ENCODE measurements at places on chromosomes 1 and 21.

DNA sequence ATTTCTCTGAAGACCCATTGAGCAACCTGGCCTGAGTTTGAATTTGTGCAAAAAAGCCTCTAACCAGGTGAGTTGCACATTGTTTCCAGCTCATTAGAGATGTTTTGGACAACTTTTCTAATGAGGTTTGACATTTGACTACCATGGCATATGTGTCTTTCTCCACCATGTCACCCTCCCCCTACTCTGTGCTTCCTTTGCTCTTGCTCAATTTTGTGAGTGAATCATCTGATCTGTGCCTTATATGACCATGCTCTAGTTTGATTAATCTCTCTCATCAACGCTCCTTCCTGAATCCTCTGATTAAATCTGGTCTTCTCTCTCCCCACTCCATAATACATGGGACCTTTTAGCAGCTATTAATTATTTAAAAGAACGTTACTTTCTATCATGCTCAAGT, 144.8 kb upstream of the SAMSN1 start:
- DNase-seq: no peak

DNA sequence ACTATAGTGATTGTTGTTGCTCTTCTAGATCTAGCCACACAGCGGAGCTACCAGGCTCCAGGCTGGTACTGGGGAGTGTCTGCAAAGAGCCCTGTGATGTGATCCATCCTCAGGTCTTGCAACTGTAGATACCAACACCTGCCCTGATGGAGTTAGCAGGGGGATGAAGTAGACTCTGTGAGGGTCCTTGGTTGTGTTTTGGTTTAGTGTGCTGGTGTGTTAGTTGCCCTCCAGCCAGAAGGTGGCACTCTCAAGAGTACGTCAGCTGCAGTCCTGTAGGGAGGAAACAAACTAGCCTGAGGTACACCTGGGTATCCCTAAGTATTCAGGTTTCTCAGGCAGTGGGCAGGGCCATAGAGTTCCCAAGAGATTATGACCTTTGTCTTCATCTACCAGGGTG, 81.2 kb upstream of the TMPRSS2 start:
- no peak for DNase-seq

GRCh38 chr21:14321042-14321441, 61.9 kb downstream of the HSPA13 start:
- peak; percentile 23 for DNase-seq

- DNase-seq: no peak
These were observed 37.8 kb downstream of the MAB21L3 start for GRCh38 chr1:116148967-116149366.

GRCh38 chr21:22898051-22898665, 1899.9 kb downstream of the NCAM2 start:
- DNase-seq: no peak

DNA sequence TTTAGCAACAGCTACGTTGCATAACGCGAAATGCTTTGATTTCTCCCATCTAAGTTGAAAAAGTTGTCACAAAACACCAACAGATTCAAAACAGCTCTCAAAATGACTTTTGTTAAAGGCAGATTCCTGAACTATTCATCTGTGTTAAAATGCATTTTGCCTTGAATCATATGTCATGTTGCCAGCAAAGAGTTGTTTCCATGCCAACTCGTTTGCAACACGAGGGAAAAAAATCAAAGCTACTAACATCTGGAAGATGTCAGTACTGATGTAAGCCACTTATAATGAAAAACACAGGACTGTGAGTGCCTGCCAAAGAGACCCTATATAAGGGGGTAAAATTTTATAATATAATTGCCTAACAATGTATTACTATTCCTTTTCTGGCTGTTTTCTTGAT, 182.7 kb upstream of the PTBP2 start:
- peak; percentile 87 for DNase-seq

DNA sequence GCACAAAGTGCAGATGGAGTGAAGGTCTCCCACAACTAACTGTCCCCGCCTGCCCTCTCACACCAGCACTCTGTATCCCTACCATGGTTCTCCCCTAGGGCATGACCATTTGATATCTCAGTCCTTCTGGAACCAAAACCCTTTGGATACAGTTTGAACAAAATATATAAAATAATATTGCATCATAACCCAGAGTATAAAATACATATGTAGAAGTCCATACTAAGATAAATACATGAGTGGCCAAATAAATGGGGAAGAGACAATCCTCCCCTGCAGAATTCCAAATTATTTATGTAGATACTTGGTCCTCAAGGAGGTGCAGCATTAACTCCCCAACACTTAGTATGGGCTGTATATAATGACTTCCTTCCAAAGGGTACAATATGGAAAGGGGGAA, 207.4 kb downstream of the RRAGC start:
- no peak for DNase-seq

DNA sequence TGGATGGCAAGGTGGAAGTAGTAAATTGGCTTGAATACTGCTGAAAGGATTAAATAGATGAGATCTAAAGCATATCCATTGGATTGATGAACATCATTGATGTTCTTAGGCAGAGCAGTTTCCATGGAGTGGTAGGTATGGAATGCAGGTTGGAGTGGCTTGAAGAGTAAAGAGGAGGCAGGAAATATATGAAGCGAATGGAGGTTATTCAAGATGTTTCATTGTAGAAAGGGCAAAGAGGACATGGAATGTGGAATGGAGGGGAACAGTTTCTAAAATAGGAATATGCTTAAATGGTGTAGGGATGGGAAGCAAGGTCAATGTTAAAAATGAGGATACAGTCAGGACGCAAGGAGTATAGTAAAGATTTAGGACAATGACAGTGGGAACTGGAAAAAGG, 6.1 kb downstream of the OSBPL9 start:
- DNase-seq: no peak

- DNase-seq: peak; percentile 63
These were observed 18.3 kb downstream of the PPT1 start for GRCh38 chr1:40078512-40079333.

DNA sequence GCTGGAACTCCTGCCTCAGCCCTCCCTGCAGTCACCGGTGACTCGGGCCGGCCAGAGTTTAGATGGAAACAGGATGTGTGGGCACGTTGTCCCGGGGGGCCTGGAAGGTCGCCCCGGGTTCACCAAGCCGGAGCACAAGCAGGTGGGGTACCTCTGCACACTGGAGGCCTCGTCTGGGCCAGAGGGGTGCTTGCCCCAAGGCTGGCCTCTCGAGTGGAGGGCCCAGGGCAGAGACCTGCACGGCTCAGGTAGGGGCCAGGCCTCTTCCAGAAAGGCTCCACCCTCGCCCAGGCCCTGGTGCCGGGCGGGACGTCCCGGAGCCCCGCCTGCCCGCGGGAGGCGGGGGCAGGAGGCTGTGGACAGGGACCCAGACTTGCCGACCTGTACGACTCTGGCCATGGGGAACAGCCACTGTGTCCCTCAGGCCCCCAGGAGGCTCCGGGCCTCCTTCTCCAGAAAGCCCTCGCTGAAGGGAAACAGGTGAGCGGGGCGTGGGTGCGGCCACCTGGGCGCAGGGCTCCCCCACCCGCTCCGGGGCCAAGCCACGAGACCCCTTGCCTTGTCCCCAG, at the start of gene PLEKHN1:
Gene PLEKHN1, plus strand, starts transcription at position 348 of the 569 bp plus-strand sequence. Its CDS starts 50 bp downstream, at position 398.
- peak; percentile 64 for DNase-seq

- no peak for DNase-seq
These were observed 195.3 kb downstream of the ZBTB18 start for GRCh38 chr1:244246334-244246733.

GRCh38 chr21:14712121-14712715, 166.1 kb upstream of the SAMSN1 start:
- DNase-seq: peak; percentile 18

DNA sequence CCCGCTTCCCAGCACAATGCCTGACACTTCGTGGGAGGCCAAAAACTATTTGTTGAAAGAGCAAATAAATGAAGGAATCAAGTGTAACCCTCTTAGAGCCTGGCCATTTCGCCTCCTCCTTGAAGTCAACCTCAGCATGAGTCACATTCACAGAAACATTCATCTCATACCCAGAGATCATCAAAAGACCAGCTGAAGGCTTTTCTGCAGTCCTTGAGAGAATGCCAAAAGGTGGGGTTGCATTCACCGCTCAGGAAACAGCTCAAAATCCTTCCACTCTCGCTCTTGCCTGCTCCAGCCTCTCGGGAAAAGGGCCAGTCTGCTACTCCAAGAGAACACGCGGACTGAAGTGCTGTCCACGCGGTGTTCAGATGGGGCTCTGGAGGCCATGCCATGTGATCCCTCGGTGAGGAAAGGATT, 90.0 kb downstream of the VWA5B1 start:
- peak; percentile 97 for DNase-seq

DNA sequence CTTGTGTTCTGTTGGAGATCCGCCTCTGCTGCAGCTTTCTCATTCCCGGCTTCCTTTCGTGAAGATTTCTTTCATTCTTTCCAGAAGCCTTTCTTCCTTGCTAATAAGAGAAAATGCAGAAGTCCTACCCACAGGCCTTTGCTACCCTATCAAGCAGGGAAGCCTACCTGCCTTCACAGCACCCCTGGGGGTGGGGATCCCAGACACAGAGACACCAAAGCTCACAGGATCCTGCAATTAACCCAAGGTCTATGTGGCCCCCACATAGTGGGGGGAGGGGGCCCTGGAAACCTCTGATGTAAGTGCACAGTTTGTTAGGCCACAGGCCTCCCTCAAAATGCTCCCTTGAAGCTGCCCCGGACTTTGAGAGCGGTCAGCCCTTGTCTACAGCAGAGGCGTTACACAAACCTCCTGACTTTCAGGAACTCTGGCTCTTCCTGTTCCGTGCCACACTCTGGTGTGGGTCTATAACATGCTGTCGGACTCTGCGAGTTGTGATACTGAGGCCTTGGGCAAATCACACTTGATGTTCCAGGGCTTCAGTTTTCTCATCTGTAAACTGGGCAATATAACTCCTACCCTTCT, 31.2 kb downstream of the NKAIN1 start:
- DNase-seq: no peak

GRCh38 chr21:44649521-44650100, 3.4 kb downstream of the KRTAP10-11 start:
- DNase-seq: no peak

DNA sequence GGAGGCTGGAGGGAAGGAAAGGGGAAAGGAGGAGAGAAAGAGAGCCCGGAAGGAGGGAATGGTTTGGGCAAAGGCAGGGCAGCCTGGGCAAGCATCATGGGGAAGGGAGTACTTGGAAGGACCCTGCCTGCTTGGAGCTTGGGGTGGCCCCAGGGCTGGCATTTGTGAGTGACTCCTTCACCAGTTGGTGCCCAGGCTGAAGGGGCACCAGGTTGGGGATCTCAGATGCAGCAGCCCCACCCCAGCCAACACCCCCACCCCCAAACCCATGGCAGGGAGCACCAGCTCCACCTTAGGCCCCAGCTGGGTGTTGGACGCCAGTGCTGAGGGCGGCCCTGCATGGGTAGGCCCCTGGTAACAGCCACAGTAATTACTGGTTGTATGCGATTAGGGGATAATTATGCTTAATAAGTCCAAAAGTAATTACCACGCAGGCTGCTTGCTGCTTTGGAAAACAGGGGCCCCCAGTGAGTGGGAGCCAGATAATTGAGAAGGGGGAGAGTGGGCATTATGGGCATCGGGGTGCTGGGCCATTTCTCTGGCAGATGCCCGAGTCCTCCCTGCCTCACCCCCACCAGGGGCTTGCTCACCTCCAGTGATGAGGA, 78.3 kb downstream of the VWA5B1 start:
- DNase-seq: no peak

- DNase-seq: no peak
These were observed 18.4 kb downstream of the H6PD start for GRCh38 chr1:9253004-9253403.

DNA sequence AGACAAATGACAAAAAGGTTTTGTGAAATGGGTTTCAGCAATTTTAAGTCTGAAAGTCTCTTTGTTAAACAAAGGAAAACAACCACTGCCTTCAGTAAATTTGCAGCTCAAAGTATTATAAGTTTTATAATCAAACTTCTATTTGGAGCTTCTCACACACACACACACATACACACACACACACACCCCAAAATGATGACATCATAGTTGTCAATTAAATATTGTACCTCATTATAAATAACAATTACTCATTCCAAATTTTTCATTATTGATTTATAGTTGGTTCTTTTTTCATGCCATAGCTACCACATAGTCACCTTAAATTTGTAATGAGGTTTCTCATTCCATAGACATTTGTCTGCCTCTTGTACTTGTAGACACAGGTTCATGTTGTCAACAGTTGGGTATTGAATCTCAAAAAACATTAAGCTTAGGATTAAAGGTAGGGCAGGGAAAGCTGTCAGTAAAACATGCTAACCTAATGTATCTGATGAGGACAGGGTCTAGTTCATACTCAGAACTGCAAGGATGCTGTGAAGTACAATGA, 2.4 kb upstream of the SERTAD4 start:
- no peak for DNase-seq

DNA sequence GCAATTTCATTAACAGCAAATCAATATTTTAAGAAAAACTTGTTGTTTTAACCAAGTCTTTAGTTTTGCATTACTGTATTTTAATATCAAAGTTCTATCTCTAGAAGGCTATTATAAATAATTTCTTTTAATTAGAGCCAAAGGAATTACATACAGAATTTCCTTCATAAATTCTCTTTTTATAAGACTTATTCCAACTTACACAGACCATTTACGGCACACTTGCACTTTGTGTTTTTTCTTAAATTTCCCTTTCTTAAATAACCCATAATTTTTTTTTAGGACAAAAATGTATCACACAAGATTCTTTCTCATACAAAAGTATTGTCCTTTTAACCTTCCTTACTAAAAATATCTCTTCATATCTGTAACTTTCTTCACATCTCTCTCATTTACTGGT, 458.5 kb upstream of the CHRM3 start:
- DNase-seq: no peak

GRCh38 chr1:197320991-197321531, 53.0 kb downstream of the CRB1 start:
- no peak for DNase-seq

DNA sequence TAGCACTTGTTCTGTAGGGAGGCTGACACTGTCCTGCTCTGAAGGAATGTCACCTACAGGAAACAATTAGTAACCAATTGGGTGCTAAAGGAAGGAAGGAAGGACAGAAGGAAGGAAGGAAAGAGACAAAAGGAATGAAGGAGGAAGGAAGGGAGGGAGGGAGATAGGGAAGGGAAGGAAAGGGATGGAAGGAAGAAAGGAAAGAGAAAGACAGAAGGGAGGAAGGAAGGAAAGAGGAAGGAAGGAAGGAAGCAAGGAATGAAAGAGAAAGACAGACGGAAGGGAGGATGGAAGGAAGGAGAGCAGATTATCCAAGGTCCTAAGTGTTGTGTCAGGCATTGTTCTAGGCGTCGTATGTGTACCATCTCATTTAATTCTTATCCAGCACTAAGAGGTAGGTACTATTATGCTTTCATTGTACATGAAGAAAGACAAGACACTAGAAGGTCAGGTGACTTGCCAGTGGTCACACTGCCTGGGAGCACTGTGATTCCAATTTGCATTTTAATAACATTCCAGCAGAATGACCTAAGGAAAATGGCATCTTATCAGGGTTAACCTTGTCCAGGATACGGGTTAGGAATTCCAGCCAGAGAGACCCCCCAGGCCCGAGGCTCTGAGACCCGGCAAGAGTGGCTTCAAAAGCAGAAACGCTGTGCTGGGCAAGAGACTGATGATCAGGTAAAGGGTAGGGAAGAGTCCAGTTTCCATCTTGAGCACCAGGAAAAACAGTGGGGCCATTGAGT, 29.6 kb downstream of the CLIC6 start:
- DNase-seq: no peak

GRCh38 chr1:59429656-59430055, 132.8 kb downstream of the FGGY start:
- DNase-seq: no peak

Measured in RPMI7951 (cell line).